ENCODE measurements at places on chromosomes 11 and 22. TPM values are rescaled to one million over a fixed set of nuclear protein-coding genes. Genes with fewer than 3 reads are reported as not detected.

The KCTD14 gene
- 0.45 TPM for total RNA-seq

The SLC22A8 gene
- total RNA-seq: not detected

The PNPLA3 gene
- total RNA-seq: 2.9 TPM

The VPREB1 gene
- total RNA-seq: not detected

The GUCY1A2 gene
- 1.1 TPM for total RNA-seq

The ART1 gene
- not detected for total RNA-seq

The DBX1 gene
- not detected for total RNA-seq

The LRRC10B gene
- total RNA-seq: 0.27 TPM

The NRGN gene
- 0.27 TPM for total RNA-seq

The CHST1 gene
- 0.82 TPM for total RNA-seq

The CCDC15 gene
- 9.8 TPM for total RNA-seq

The KCNK4 gene
- not detected for total RNA-seq

The TRIM49 gene
- total RNA-seq: not detected

The MYBPC3 gene
- total RNA-seq: not detected

The THRSP gene
- not detected for total RNA-seq

The OR52H1 gene
- 0.81 TPM for total RNA-seq

The OR11H1 gene
- not detected for total RNA-seq

The RAB3IL1 gene
- 50.7 TPM for total RNA-seq

The NEFH gene
- 0.54 TPM for total RNA-seq

The ANGPTL5 gene
- 0.09 TPM for total RNA-seq

The SCARF2 gene
- 42.9 TPM for total RNA-seq

The ZBTB16 gene
- total RNA-seq: 0.41 TPM

The CNTN5 gene
- total RNA-seq: 0.90 TPM

The UBQLNL gene
- total RNA-seq: 0.36 TPM

The CD3D gene
- not detected for total RNA-seq

The FADS3 gene
- 22.1 TPM for total RNA-seq

The SLN gene
- not detected for total RNA-seq

The TCN1 gene
- not detected for total RNA-seq

The CDHR5 gene
- total RNA-seq: not detected

The SCT gene
- not detected for total RNA-seq

The AQP11 gene
- 2.8 TPM for total RNA-seq

The GPR83 gene
- not detected for total RNA-seq

The BACE1 gene
- 33.4 TPM for total RNA-seq

The FGF3 gene
- total RNA-seq: not detected

The ELFN2 gene
- total RNA-seq: 0.33 TPM

The PATE2 gene
- 0.18 TPM for total RNA-seq

The HPX gene
- total RNA-seq: not detected

The PKDREJ gene
- total RNA-seq: 0.09 TPM

The CRYBB3 gene
- total RNA-seq: not detected

The TBX10 gene
- total RNA-seq: not detected

The OSM gene
- total RNA-seq: not detected

The FADS2 gene
- 125 TPM for total RNA-seq

The FAM181B gene
- 0.25 TPM for total RNA-seq

The SHISAL1 gene
- 11.4 TPM for total RNA-seq

The OR6A2 gene
- total RNA-seq: 0.27 TPM

The EIF3F gene
- 196 TPM for total RNA-seq

The MFNG gene
- 0.36 TPM for total RNA-seq

The OR8H1 gene
- total RNA-seq: not detected

The SMC1B gene
- total RNA-seq: 0.09 TPM

The HMGXB4 gene
- total RNA-seq: 29.7 TPM

The ARHGAP8 gene
- 0.41 TPM for total RNA-seq

The MS4A2 gene
- 0.16 TPM for total RNA-seq

The ALX4 gene
- total RNA-seq: not detected

The ZP1 gene
- not detected for total RNA-seq

The PTPRCAP gene
- 0.45 TPM for total RNA-seq

Measured in fibroblast of the aortic adventitia (primary cell).